ENCODE measurements at places on chromosomes 4 and X.

DNA sequence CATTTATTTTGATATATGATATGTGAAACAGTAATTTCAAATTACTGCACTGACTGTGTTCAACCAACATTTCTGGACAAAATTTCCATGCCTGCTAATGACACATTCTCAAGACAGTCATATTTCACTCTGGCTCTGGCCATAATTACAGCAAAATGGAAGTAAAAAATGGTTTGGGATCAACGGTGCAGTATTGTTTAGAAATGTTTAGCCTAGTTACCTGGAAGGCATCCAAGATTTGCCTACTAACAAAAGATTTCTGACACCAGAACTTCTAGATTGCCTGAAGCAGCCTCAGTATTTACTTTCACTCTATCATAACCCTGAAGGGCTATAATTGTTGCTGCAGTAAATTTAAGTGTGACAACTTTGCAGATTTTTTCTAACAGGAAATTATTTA lies 416.3 kb downstream of the PCDH10 start:
- H3K27me3 ChIP-seq = no peaks in the 10 kb centered on the region
- no peak overlapping the region for H3K27ac ChIP-seq
- no peaks in the 10 kb centered on the region for H3K4me1 ChIP-seq
- no peak overlapping the region for H3K4me3 ChIP-seq
- no peak for DNase-seq
- H3K36me3 ChIP-seq = no peaks in the 10 kb centered on the region

DNA sequence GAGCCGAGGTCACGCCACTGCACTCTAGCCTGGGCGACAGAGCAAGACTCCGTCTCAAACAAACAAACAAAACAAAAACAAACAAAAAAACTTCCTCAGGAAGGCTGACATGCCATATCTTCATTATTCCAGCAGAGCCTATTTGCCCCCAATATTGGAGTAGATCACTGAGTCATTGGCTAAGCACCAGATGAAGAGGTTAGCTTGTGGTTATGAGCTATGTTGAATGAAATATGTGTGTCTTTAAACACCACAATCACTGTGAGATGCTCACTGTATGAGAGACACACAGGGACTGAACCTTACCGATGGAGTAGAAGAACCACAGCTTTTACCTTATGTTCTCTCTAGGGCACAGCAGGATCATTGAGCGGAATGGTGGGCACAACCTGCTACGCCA lies 122.1 kb upstream of the EOLA2 start:
- no peaks in the 10 kb centered on the region for H3K27me3 ChIP-seq
- no peak overlapping the region for H3K4me3 ChIP-seq
- H3K27ac ChIP-seq = no peak overlapping the region
- H3K4me1 ChIP-seq = no peaks in the 10 kb centered on the region

- no peak for DNase-seq
- H3K36me3 ChIP-seq = no peaks in the 10 kb centered on the region
- no peaks in the 10 kb centered on the region for H3K27me3 ChIP-seq
These were observed 471.8 kb upstream of the FTHL17 start for GRCh38 chrX:31543634-31544033.

DNA sequence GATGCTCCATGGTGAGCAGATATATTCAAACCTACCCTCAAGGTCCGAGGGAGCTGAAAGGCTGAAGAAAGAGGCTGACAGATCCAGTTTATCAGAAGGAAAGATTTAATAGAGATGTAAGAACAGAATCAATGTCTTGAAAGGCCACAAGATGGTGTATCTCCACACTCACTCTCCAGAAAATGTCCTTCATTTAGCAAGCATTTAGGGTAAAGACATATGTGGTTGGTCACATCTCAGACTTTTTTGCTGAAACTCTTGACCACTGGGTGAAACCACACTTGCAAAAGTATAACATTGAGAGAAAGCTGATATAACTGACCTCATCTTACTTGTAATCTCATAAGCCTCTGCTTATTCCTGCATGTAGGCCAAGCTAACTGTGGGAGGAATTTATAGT lies 745.8 kb upstream of the GALNTL6 start:
- H3K4me3 ChIP-seq = no peak overlapping the region
- no peaks in the 10 kb centered on the region for H3K4me1 ChIP-seq
- no peak overlapping the region for H3K27ac ChIP-seq
- no peak for DNase-seq
- H3K27me3 ChIP-seq = no peaks in the 10 kb centered on the region

GRCh38 chr4:123415977-123416376 lies 19.4 kb downstream of the SPRY1 start:
- H3K27ac ChIP-seq = no peak overlapping the region
- H3K27me3 ChIP-seq = no peaks in the 10 kb centered on the region
- no peak overlapping the region for H3K4me3 ChIP-seq
- DNase-seq = no peak
- peaks cover 6% of the 10 kb centered on the region for H3K4me1 ChIP-seq

GRCh38 chrX:148593146-148593545 lies 92.7 kb downstream of the AFF2 start:
- DNase-seq = no peak
- no peaks in the 10 kb centered on the region for H3K36me3 ChIP-seq
- H3K4me1 ChIP-seq = no peaks in the 10 kb centered on the region
- H3K27ac ChIP-seq = no peak overlapping the region
- no peak overlapping the region for H3K4me3 ChIP-seq

DNA sequence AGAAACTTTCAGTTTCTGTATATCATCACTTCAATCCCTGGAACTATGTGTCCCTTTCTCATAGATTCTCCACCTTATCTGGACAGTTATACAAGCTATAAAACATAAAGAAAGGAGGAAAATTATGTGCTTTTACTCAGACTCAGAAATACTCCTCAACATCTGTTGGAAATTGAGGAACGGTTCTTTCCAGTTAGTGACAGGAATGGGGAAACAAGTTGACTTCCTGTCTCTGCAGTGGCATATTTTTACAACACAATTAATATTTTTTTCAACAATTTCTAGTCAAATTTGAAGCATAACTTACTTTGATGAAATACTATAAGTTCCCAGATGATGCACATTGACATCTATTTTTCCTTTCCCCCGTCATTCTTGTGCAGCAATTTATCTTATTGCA lies 27.9 kb downstream of the ABHD18 start:
- no peaks in the 10 kb centered on the region for H3K4me1 ChIP-seq
- H3K4me3 ChIP-seq = no peak overlapping the region
- H3K36me3 ChIP-seq = no peaks in the 10 kb centered on the region
- no peak for DNase-seq
- H3K27ac ChIP-seq = no peak overlapping the region

DNA sequence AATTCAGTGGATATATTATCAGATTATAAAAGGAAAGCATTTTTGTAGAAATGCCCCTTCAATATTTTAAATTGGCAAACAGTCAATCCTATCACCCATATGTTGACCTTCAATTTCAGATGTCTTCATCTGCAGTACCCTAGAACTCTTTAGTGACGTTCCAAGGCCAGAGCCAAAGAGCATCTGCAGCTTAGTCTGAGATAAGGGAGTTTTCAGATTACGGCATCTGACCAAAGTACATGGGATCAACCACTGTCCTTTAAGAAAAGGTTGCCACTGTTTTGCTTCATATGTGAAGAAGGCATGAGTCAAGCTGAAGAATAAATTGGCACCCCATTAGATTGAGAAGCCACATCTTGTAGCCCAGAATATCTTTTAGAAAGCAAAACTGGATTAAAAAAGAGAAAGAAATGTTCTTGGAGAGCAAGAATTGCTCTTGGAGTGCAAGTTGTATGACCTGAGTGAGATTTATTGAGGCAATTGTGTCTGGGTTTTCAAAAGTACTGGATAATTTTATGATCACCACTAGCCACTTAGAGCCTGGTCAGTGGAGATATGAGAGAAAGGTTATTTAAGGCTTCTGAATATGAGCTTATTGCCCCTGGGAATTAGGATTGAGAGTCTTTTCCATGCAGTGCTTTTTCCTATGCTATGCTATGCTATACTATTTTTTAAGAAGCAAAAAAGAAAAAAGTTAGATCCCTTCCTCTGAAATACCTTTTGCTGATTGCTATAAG lies 251.9 kb upstream of the NR3C2 start:
- no peaks in the 10 kb centered on the region for H3K36me3 ChIP-seq
- no peaks in the 10 kb centered on the region for H3K4me1 ChIP-seq
- no peak overlapping the region for H3K27ac ChIP-seq
- no peak overlapping the region for H3K4me3 ChIP-seq
- no peak for DNase-seq

DNA sequence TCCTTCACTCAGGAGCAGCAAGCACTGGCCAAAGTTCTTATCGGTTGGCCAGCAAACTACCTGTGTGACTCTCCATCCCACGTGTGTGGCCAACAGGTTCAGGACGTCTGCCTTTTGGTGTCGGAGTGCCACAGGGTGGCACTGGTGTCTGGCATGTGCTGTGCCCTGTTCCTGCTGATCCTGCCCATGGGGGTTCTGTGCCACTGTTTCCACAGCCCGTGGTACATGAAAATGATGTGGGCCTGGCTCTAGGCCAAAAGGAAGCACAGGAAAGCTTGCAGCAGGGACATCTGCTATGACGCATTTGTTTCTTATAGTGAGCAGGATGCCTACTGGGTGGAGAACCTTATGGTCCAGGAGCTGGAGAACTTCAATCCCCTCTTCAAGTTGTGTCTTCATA lies 4.6 kb upstream of the TLR2 start:
- DNase-seq = no peak
- no peak overlapping the region for H3K27ac ChIP-seq
- H3K27me3 ChIP-seq = no peaks in the 10 kb centered on the region
- no peaks in the 10 kb centered on the region for H3K4me1 ChIP-seq
- H3K4me3 ChIP-seq = no peak overlapping the region
- no peaks in the 10 kb centered on the region for H3K36me3 ChIP-seq

DNA sequence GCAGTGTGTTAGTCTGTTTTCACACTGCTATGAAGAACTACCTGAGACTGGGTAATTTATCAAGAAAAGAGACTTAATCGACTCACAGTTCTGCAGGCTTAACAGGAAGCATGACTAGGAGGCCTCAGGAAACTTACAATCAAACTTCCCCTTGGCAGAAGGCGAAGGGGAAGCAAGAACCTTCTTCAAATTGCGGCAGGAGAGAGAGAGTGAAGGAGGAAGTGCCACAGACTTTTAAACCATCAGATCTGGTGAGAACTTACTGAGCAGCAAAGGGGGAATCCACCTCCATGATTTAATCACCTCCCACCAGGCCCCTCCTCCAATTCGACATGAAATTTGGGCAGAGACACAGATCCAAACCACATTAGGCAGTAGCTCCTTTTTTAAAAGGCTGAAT lies 59.2 kb upstream of the LEF1 start:
- no peak for DNase-seq
- no peak overlapping the region for H3K4me3 ChIP-seq
- no peaks in the 10 kb centered on the region for H3K4me1 ChIP-seq
- H3K36me3 ChIP-seq = no peaks in the 10 kb centered on the region
- no peaks in the 10 kb centered on the region for H3K27me3 ChIP-seq
- H3K27ac ChIP-seq = no peak overlapping the region

DNA sequence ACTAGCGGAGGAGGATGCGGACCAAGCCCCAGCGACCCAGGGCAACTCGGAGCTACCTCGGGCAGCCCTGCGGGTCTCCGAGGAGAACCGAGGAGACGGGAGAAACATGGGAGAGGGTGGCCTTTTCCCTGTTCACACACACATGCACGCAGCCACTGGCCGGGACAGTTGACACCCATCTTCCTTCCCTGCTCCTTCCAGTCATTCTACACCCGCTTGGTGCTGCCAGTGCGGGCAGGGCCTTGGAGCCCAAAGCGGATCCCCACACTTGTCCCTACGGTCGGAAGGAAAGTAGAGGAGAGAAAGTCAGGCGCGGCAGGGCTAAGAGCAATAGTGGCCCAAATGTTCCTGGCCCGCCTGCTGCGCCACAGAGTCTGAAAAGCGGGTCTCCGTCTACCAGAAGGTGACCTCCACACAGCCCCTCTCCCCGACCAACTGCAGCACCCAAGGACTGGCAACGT lies 1.1 kb upstream of the PPP3CA start:
- peak; percentile 84 for DNase-seq
- H3K27me3 ChIP-seq = no peaks in the 10 kb centered on the region
- peaks cover 6% of the 10 kb centered on the region for H3K4me1 ChIP-seq
- H3K36me3 ChIP-seq = no peaks in the 10 kb centered on the region
- H3K4me3 ChIP-seq = peak overlapping the region; percentile 55

DNA sequence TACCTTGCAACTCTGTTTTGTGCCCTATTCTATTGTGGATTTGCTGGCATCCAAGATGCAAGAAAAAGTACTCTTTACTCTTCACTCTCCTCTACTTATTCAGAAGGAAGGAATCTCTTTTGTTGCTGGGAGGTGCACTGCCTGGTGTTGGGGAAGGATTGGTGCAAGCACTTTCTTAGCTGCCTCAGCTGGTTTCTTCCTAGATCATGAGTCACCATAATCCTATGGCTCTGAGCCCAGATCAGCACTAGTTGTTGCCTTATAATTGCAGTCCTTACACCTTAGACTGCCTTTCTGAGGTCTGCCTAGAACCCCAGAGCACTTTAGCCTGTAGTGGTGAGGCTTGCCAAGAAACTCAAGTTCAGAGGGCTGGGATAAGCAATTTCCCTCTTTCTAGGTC lies 37.0 kb upstream of the CT83 start:
- peak; percentile 9 for DNase-seq
- H3K36me3 ChIP-seq = no peaks in the 10 kb centered on the region
- peaks cover 9% of the 10 kb centered on the region for H3K27me3 ChIP-seq
- no peaks in the 10 kb centered on the region for H3K4me1 ChIP-seq
- H3K4me3 ChIP-seq = no peak overlapping the region
